NCI-H2171 (cell line): ENCODE measurements at places on chromosomes 11 and 22.
A peak's percentile ranks its signal among the peaks of the same experiment; 100 is the strongest.

GRCh38 chr11:102831489-102832440, 11.6 kb downstream of the MMP3 start:
- no peak for DNase-seq

GRCh38 chr11:104588970-104589369, 309.3 kb downstream of the CASP12 start:
- DNase-seq, result no peak

GRCh38 chr11:57458410-57459163, 1.7 kb upstream of the RTN4RL2 start:
- DNase-seq, result peak; percentile 92

DNA sequence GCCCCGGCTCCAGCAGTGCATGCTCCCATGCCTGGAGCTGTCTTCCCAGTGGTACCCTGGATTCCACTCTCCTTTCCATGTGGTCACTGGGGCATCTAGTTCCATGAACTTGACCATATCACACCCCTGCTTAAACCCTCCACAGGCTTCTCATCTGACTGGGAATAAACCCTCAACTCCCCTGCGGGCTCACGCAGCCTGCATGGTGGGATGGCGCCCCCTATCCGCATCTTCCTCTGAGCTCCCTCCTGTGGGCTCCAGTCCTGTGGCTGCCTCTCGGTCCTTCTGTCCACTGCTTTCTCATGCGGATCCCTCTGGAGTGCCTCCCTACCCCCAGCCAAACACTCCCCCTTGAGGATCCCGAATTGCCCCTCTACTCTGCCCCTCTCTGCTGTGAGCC, 41.4 kb upstream of the TTLL12 start:
- DNase-seq, result no peak

DNA sequence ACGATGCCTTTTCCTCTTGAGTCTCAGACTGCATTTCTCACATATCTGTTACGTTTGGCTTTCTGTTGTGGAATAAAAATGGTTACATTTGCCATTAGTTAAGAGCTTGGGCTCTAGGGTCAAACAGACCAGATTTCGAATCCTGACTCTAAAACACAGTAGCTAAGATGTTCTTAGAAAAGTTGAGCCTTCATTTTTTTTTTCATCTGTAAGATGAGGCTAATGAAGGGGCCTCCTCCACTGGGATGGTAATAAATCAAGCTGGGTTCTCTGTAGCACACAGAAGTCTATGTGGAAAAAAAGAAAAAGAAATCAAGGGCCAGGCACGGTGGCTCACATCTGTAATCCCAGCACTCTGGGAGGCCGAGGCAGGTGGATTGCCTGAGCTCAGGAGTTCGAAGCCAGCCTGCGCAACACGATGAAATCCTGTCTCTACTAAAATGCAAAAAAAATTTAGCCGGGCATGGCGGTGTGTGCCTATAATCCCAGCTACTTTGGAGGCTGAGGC, 49.9 kb upstream of the CAPRIN1 start:
- no peak for DNase-seq

GRCh38 chr11:6824136-6824823, 21.2 kb upstream of the OR10A5 start:
- DNase-seq, result no peak

DNA sequence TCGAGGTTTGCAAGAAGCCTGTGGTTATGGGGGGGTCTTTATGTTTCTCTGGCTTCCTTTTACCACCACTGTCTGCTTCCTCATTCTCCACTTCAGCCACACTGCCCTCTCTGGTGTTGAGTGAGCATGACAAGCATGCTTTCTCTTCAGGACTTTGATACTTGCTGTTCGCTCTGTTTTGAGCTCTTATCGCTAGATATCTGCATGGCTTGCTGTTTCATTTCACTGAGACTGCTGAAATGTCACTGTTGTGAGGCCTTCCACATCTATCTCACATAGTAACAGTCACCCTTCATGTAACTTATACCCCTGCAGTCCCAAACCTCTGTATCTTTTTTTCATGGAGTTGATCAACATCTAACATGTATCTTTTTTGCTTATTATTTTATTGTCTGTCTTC, 59.8 kb downstream of the TMEM135 start:
- DNase-seq, result no peak

- DNase-seq, result peak; percentile 98
Measured at GRCh38 chr11:86183694-86184093, 60.9 kb upstream of the EED start.

- DNase-seq, result no peak
Measured at GRCh38 chr11:63999349-64000025, 13.2 kb downstream of the OTUB1 start.

DNA sequence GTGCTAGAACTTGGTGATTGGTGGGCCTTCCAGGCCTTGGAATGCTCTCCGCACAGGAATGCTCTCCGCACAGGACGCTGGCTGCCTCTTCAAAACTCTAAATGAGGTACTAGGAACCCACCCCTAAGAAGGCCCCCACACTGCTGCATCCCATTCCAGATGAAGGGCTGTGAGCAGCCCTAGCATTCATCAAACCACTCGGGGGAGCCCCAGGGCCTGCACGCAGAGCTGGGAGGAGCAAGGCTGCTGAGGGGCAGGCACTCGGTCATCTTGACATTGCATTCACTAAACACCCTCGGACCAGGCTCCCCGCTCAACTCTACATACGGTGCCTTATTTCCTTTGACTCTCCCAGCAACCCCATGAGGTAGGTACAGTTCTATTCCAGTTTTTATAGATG, 49.2 kb upstream of the EMID1 start:
- DNase-seq, result no peak
